ENCODE measurements at places on chromosomes 6 and 20.
A peak's percentile ranks its signal among the peaks of the same experiment; 100 is the strongest.

DNA sequence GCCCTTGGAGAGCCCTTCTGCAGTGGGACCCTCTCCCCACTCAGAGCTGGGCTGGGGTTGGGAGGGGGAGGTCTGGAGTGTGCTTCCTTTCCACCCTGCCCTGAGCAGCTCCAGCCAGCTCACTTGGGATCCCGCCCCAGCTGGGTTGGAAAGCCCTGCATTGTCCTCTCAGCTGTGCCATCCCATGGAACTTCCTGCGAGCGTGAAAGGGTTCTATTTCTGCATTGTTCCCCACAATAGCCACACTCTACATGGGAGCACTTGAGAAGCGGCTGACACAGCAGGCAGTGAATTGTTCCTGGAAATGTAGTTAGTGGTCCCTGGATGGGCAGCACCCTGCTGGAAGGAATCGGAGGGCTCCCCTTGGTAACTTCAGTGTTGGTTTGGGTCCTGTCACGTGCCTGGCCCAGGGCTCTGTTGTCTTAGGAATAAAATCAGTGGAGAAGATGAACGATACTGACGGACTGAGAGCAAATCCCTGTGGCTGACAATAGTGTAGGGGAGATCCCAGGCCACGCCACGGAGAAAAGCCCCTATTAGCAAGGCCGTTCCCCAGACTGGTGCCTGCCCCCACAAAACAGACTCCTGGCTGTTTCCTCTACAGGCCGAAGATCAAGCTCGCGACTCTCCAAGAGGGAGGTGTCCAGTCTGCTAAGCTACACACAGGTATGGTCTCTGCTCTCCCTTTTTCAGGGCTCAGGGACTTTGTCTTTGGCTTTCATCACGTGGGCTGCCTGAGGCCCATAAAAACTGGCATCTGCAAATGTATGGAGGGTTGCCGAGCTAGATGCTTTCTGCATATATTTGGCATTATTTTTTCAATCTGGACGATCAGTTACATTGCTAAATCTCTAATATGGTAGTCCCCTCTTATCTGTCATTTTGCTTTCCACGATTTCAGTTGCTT, 18.8 kb downstream of the DNMT3B start:
- DNase-seq: no peak

DNA sequence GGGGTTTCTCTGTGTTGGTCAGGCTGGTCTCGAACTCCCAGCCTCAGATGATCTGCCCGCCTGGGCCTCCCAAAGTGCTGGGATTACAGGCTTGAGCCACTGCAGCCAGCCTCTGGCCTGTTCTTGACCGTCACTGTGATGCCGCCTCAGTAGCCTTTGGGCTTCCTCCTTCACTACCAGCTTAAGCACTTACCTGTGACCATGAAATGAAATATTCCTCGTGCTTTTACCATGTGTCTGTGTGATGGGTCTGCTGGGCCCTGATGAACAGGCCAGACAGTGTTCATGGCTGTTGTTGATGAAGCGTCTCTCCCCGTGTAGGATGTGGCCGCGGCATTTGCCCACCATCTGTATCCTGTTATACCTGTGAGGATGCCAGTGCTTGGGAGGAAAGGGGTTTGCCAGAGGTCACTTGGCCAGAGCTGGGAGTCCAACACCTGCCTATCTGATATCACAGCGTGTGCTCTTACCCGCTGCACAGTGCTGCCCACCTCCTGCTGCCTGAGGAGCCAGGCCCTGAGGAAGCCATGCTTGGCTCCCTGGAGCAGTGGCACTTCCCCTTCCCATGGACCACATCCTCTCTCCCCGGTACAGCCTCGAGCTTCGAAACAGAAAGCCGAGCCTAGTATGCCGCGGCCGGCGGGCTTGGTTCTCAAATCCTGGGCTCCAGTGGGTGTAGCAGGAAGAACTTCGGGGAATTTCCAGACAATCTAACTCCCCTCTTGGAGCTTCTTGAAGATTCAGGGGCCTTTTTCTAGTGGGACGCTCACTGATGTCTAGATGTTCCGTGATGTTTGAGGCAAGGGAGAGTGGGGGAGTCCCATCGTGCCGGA, 167.9 kb downstream of the ZDHHC14 start:
- DNase-seq: no peak

GRCh38 chr20:25288291-25289181, 40.7 kb downstream of the PYGB start:
- DNase-seq: no peak

- no peak for DNase-seq
These were observed 15.1 kb upstream of the HCK start for GRCh38 chr20:32036716-32037485.

- DNase-seq: no peak
These were observed 19.4 kb upstream of the MYB start for GRCh38 chr6:135161411-135162395.

DNA sequence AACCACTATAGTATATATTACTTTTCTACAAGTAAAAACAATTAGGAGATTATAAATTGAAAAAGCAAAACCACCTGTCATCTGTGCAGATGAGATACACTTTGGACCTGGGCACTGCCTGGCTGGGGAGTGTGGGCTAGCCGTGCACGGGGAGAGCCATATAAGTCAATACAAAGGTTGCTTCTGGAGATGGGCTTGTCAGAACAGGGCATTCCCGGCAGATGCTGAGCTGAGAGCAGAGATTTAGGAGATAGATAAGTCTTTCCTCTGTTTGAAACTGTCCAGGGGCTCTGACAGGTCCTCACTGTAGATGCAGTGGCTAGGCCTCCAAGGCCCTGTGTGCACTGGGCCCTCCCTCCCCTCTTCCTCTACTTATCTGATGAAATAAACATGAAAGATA, 34.5 kb downstream of the CD164 start:
- DNase-seq: no peak

GRCh38 chr6:130547723-130548122, 181.9 kb downstream of the TMEM200A start:
- no peak for DNase-seq

- DNase-seq: no peak
These were observed 565.1 kb upstream of the FLRT3 start for GRCh38 chr20:14902432-14903089.

GRCh38 chr20:20138301-20139064, 86.2 kb downstream of the CFAP61 start:
- no peak for DNase-seq

DNA sequence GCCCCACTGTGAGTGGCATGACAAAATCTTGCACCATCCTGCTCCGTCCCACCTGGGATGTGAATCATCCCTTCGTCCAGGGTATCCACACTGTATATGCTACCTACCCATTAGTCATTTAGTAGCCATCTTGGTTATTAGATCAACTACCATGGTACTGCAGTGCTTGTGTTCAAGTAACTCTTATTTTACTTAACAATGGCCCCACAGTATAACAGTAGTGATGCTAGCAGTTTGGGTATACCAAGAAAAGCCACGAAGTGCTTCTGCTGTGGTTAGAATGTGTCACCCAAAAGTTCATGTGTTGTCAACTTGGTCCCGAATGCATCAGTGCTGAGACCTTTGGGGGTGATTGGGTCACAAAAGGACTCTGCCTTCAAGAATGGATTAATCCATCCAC, 11.7 kb downstream of the OSER1 start:
- DNase-seq: no peak

- DNase-seq: peak; percentile 50
These were observed 104.1 kb upstream of the TRAF3IP2 start for GRCh38 chr6:111709615-111710398.

- no peak for DNase-seq
These were observed 31.8 kb upstream of the DSN1 start for GRCh38 chr20:36805396-36805795.

- no peak for DNase-seq
These were observed 49.0 kb downstream of the PPARD start for GRCh38 chr6:35391240-35391968.

DNA sequence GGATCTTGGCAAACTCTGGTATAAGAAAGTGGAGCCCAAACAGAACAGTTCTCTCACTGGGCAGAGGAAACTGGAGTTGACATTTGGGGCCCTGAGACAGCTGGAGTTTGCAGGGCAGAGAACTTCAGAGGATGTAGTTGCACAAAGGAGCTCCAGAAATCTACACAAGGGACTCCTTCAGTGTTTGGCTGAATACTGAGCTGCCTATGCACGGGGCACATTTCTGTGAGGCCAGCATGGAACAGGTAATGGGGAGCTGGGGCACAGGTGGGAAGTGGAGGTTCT, 169.3 kb downstream of the ANKRD60 start:
- DNase-seq: no peak

GRCh38 chr6:11803591-11803971, 25.0 kb upstream of the ADTRP start:
- DNase-seq: no peak

GRCh38 chr20:25078662-25079061, 3.3 kb downstream of the VSX1 start:
- no peak for DNase-seq

GRCh38 chr20:19181552-19181951, 30.9 kb upstream of the SLC24A3 start:
- DNase-seq: no peak

GRCh38 chr6:147508042-147508865, at the start of gene SAMD5:
SAMD5 (plus strand) TSS chr6:147508690; CDS start chr6:147508929, 239 bp downstream.
- DNase-seq: no peak

- no peak for DNase-seq
These were observed 214.8 kb upstream of the BTBD3 start for GRCh38 chr20:11702721-11703518.

DNA sequence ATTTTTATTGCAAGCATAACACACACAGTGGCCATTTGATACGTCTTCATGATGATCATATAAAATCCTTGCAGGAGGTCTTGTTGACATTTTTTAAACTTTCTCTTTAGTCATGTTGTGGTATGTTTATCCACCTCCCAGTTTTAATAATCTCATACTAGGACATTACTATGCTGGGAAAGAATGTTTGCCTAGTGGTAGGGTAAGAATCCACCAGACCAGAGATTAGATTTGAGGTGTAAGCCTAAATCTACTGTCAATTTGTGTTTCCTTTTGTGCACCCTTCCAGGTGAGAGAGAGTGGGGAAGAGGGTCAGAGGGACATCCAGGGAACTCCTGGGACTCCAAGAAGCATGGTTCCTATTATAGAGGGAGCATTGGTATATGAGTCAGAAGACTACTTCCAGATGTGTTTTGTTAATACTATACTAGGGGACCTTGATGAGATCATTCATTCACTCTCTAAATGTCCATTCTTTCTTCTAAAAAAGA, 298.3 kb upstream of the SASH1 start:
- no peak for DNase-seq

- DNase-seq: no peak
These were observed 330.8 kb upstream of the DEFB112 start for GRCh38 chr6:50380406-50381098.

DNA sequence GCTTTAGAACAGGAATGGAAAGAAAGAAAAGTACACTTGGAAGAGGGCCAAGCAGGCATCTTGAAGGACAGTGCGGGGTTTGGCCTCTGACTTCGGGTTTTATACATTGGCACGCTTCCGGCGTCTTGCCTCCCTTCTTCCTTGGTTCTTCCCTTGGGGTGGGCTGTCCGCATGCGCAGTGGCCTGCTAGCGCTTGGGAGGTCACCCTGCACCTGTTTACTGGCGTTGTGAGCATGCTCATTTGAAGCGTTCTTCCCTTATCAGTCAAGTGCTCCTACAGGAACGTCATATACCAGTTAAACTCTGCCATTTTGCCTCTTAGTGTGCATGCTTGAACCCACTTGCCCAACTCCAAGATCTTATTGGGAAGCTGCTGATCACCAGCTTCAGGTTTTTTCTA, 230.0 kb downstream of the TTLL2 start:
- DNase-seq: no peak

DNA sequence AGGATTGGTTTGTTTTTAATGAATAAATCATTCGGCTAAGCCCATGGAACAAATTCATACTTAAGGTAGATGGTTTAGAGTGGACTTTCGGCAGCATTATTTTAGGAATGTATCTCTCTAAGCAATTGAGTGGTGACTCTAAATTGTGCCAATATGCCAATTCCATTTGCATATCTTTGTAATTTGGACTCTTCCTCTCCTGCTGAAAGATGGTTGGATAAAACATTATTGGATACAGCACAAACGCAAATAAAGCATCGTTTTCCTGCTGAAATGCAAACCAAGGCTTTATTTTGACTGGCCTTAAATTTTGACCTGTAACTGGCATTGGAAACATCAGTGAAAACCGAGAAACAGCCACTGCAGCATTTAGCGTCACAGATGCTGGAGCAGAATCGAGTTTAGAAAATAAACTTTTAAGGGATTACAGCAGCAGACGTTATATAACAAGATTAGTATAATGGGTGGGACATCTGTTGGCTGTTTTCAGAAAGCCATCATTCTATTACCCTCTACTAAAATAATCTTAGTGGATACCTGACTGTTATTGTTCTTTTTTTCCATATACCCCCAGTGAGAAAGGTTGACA, 726.0 kb downstream of the KIF16B start:
- DNase-seq: no peak

DNA sequence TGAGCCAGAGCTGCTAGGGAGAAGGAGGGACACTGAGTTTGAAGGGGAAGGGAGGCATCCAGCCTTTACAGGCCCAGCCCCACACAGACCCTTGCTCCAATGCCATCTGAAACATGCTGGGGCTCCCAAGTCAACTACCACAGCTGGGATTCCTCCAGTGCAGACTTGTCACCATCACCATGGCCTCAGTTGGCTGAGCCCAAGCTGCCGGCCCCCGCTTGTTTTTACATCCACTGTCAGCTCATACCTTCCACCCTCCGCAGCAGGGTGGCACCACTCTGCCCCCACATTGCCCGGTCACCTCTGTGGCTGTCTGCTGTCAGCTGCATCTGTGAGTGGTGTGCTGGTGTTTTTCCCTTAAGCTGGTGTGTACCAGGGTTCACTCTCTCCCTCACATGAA, 26.1 kb downstream of the GFOD1 start:
- no peak for DNase-seq

- no peak for DNase-seq
These were observed 271.3 kb downstream of the BMP7 start for GRCh38 chr20:56995149-56995548.

- no peak for DNase-seq
These were observed 133.0 kb downstream of the JARID2 start for GRCh38 chr6:15378866-15379265.

GRCh38 chr6:46909371-46909770, 12.4 kb downstream of the ADGRF5 start:
- DNase-seq: no peak

- DNase-seq: no peak
These were observed 14.5 kb upstream of the WFDC12 start for GRCh38 chr20:45138561-45139300.

GRCh38 chr6:137241481-137242038, 22.4 kb upstream of the IFNGR1 start:
- no peak for DNase-seq

DNA sequence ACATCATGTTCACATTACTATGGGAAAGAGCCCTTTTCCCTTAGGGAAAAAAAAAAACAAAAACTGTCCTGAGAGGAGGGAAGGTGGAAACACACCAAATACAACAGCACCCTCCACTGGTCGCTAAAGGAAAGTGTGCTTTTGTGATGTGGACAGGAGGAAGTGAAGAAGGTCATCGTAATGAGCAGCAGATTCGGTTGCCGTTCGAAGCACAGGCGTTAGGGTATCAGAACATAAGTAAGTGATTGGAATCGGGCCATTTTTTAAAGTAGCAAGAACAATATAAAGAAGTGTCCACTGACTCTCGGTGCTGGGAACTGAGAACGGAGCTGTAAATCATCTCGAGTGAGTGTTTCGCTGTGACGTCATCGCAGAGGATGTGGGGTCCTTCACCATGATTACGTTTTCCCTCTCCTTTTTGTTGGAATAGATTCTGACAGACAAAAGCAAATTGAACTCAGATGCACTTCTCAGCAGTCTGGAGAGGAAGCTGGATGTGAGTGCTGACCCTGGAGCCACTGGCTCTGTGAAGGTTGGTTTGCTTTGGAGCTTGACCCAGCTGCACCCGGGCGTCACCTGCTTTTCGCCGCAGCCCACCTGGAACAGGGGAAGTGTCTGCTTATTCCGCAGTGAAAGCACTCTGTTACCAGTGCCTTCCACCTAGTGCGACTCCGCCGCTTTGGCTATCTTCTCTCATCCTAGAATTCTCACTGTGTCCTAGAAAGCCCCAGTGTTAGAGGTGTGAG, 203.6 kb upstream of the GMDS start:
- no peak for DNase-seq

Data from effector CD8-positive, alpha-beta T cell (primary cell).